ENCODE measurements at places on chromosomes 2 and 18.

DNA sequence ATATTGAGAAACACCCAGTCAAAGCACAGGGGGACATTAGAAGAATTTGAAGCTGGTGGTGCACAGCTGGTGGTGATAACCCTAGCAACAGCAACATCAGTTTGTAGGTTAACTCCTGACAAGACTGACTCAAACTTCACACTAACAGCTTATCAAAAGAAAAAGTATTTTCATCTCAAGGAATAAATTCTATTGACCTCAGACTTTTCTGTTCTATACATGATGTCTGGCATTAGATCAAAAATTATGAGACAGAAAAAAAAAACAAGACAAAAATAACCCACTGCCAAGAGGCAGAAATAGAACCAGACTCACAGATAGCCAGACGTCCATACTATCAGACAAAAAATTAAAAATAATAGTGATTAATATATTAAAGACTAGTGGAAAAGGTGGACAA, 126.1 kb downstream of the COL6A3 start:
- DNase-seq, result no peak

GRCh38 chr2:65164426-65164891, 34.6 kb upstream of the RAB1A start:
- no peak for DNase-seq

GRCh38 chr2:56169521-56169920, 14.3 kb upstream of the CCDC85A start:
- DNase-seq, result no peak

DNA sequence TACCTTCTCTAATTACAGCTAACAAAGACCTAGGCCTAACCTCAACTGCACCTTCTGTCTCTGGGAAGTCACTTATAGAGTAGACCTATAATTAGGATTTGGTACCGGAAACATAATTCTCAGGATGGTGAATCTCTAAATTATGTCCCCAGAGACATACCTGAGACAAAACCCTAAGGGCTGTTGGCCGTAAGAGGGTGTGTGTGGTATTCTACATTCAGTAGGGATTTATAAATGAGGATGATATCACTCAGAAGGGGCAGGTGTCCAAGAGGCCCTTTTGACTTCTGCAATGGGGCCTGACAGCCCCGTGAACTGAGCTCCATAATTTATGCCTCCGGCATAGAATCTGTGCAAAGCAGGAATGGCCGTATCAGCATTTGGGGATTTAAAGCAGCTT, 13.5 kb upstream of the DARS1 start:
- DNase-seq, result no peak

DNA sequence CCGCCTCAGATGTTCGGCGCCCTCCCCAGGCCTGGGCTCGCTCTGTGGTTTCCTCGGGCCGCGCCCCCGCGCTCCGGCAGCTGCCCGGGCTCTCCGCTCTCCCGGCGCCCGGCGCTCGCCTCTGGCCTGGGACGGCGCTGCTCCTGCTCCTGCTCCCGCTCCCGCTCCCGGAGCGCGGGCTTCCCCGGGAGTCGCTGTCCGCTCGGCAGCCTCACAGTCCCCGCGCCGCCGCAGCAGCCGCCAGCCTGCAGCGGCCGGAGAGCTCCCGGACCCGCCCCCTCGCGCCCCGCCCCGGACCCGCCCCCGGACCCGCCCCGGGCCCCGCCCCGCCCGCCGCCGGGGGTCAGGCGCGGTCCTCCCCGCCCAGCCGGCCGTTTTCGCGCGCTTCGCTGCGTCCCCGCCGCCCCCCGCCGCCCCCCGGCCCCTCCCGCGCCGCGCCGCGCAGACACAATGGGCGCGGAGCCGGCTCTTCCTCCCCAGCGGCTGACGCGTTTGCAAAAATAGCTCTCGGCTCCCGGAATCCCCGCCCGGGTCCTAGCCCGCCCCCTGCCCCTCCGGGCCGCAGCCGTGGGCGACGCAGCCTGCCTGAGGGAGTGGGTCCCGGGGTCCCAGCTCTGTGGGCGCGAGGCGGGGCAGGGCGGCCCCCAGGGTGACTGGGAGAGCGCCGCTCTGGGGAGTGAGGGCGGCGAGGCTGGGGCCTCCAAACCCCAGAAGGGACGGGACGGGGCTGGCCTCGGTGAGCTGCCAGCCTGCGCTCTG, at the start of gene ARL4C:
Gene ARL4C (minus strand): TSS at position 247 of the 759 bp plus-strand sequence. CDS start 495 bp downstream, outside the sequence.
- DNase-seq, result peak; percentile 59

- no peak for DNase-seq
Measured at GRCh38 chr18:39172695-39173421, 1607.3 kb upstream of the CELF4 start.

DNA sequence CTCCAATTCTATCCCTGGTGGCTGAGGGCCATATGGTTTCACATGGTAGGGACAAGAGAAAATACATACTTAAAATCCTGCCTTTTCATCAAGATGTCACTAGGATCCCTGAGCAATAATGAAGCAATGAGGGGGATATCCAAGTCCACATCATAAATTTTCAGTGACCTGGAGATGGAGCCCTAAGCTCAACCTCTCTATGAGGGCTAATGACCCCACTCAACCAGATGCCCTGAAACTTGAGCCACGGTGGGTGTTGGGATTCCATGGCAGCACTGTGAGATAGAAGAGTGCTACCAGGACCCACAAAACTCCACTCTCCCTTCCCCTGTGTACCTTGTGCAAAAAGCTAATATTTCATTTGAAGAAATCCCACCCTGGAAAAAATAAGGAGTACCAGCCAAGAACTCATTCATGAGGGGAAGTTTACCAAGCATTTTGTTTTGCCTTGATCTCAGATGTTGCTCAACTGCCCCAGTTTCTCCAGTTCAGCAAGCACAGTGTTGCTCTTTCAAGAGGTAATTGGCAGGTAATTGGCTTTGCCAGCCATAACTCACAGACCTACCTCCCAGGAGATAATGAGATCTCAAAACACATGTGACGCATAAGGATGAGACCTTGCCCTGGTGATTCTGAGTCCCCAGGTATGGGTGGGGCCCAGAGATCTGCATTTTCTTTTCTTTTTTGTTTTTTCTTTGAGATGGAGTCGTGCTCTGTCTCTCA, 51.0 kb upstream of the TTC39C start:
- DNase-seq, result no peak

- DNase-seq, result no peak
Measured at GRCh38 chr2:239519089-239519920, 118.5 kb upstream of the HDAC4 start.

- no peak for DNase-seq
Measured at GRCh38 chr2:2075875-2076529, 255.1 kb downstream of the MYT1L start.

- no peak for DNase-seq
Measured at GRCh38 chr2:20634507-20635112, 16.3 kb downstream of the HS1BP3 start.

DNA sequence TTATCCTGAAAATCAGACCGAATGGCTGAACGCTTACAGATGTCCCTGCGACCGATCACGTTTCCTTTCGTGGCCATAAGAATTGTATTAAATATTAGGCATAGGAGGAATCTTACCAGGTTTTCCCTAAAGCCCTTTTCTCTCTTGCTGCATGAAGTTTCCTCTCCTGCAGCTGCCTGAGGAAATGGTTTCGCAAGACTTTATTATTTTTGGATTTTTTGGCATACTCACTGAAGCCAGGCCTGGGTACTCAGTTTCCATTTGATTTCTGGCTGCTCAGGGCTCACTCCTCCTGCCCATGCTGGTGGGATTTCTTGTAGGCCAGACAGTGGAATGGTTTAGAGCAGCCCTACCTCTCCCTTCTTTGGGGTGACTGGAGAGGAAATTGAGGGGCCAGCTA, 114.0 kb downstream of the KLHL29 start:
- DNase-seq, result no peak

GRCh38 chr2:234971496-234971895, 19.7 kb downstream of the SH3BP4 start:
- no peak for DNase-seq

DNA sequence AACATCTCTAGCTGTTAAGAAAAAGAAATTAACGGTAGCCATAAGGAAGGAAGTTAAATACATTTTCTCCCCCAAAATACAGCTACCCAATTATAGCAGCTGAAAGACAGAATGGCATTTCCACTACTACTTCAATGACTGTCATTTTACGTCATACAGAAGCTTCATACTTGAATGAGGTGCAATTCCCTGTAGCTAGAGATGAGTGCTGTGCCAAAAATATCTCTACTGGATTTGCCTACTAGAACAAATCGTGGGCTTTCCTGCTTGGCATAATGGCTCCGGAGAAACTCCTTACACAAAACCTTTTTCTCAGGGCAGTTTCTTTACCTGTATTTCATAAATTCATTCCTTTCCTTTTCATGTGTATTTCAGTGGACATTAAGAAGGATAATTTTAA, 36.3 kb upstream of the NRXN1 start:
- DNase-seq, result no peak

Measured in stimulated activated CD4-positive, alpha-beta T cell treated with anti-CD3 and anti-CD28 coated beads, Interleukin-15, amount 100 ng/mL, for 1 hour (primary cell).